ENCODE measurements at places on chromosomes 7 and 10.

DNA sequence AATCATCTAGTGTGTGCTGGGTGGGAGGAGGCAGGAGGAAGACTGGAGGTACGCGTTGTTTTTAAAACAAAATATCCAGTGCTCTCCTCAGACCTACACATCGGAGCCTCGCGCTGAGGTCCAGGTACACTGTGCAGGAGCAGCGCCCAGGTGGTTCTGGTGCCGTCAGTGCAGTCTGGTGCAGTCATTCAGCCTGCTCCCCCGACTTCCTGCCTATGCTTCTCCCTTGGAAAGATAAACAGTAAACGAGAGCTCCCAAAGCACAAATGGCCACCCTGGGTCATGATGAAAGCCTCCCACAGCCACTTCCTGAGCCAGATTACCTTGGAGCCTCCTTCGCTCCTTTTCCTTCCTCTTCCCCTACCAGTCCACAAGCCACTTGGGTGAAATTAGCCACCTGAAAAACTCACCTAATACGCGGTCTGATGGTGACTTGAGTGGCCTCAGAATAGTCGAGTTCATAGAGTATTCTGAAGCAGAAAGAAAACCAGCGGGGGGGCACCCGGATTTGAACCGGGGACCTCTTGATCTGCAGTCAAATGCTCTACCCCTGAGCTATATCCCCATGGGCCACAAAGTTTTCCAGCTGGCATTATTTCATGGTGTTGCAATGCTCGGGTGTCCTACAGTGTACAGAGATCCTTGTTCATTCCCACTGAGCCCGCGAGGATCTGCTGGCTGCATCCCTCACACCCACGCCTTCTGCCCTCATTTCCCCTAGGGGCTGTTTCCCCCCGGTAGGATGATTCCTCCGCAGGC, 82.5 kb downstream of the ZNF467 start:
- DNase-seq: no peak

DNA sequence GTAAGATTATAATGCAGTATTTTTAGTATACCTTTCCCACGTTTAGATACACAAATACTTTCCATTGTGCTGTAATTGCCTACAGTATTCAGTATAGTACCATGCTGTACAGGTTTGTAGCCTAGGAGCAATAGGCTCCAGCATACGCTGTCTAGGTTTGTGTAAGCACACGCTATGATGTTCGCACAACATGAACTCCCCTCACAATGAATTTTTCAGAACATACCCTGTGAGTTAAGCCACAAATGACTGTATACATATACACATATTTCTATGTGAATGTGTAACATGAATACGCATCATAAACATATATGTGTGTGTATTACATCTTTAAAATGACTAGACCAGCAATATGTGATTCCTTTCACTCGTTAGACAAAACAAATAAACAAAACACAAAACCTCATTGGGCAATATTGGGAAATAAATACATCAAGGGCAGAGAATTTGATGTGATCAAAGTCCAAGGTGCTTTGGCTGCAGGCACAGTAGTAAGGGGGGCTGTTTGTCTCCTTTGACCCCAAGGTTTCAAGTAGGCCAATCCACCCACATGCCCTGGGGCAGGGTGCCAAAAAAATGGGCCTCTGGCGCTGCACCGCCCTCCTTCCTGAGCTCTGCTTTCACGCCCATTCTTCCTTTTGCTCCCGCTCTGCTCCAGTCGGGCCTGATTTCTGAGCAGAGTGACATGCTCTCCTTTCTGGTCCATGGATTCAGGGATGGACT, 33.9 kb downstream of the CHN2 start:
- no peak for DNase-seq

DNA sequence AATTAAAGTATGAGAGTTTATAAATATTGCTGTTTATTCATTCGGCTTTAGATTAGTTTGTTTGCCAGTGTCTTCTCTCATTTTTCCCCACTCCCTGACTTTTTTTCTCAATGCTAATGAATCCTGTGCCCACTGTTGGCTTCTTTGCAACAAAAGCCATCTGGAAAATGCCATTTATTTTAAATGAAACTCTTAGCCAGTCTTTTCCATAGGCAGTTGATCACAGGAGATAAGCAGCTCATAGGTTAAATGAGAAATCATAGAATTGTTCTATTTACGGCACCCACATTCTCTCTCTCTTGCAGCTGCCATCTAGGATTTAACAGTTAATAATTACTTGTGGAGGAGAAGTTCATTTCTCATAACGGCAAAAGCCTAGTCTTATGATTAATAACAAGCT, 249.3 kb upstream of the POM121L12 start:
- no peak for DNase-seq

DNA sequence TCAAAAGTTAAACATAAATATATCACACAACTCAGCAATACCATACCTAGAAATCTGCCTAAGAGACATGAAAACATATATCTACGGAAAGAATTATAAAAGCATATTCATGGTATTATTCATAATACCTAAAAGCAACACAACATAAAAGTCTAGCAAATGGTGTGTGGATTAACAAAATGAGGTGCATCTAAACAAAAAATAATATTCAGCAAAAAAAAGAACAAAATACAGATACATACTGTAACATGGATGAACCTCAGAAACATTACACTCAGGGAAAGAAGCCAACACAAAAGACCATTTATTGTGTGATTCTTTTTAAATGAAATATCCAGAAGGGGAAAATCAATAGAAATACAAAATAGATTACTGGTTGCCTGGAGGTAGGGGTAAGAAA, 155.0 kb downstream of the IMMP2L start:
- DNase-seq: no peak

DNA sequence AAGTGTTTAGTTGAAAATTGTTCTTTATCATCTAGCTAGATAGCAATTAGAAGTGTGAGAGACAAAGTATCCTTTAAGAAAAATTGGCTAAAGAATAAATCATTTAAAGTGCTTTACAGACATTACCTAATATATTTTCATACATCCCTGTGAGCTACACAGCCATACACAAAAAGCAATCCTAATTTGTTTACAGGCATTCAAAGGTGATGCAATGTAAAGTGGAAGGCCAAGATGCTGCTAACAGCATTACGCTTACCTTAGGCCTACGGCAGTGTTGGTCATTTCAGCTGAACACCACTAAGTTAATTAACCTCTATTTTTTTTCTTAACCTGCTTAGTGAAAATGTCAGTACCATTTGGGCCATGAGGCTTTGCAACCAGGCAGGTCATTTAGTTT, 10.7 kb upstream of the CASD1 start:
- no peak for DNase-seq

- no peak for DNase-seq
These were observed 1613.0 kb upstream of the LRRTM3 start for GRCh38 chr10:65312876-65313275.

GRCh38 chr7:30206942-30207341, 72.2 kb downstream of the MTURN start:
- DNase-seq: no peak

DNA sequence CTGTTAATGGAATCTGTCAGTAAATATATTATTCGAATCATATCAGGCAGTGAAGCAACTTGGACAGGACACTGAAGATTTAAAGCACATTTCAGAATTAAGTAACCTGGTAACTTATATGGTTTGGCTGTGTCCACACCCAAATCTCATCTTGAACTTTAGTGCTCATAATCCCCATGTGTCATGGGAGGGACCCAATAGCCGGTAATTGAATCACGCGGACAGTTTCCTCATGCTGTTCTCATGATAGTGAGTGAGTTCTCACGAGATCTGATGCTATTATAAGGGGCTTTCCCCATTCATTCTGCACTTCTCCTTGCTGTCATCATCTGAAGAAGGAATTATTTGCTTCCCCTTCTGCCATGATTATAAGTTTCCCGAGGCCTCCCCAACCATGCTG, 83.2 kb upstream of the COL1A2 start:
- no peak for DNase-seq

- no peak for DNase-seq
These were observed 118.3 kb downstream of the AKR1D1 start for GRCh38 chr7:138194567-138194966.

GRCh38 chr10:31927565-31927883, 1.1 kb downstream of the ARHGAP12 start:
- DNase-seq: no peak

- no peak for DNase-seq
These were observed 370.5 kb upstream of the NPVF start for GRCh38 chr7:25598765-25599164.

DNA sequence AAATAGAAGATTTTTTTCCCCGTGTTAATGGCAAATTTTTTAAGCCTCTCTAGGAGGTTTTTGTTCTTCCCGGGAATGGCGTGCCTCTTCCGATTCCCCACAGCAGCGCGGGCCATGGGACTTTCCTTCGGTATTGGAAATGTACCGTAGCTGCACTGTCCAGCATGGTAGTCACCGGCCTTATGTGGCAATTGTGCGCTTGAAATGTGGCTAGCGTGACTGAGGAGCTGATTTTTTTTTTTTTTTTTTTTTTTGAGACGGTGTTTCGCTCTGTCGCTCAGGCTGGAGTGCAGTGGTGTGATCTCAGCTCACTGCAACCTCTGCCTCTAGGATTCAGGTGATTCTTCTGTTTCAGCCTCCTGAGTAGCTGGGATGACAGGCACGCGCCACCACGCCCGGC, 938 bp upstream of the TCTN3 start:
- no peak for DNase-seq
